Renal cortex interstitium (tissue), 15 donors: ENCODE measurements at places on chromosomes 5 and 9. TPM values are rescaled to one million over a fixed set of nuclear protein-coding genes. Genes with fewer than 3 reads are reported as not detected.

PCDHB3 gene
- polyA plus RNA-seq, result 3.5 TPM

DNA sequence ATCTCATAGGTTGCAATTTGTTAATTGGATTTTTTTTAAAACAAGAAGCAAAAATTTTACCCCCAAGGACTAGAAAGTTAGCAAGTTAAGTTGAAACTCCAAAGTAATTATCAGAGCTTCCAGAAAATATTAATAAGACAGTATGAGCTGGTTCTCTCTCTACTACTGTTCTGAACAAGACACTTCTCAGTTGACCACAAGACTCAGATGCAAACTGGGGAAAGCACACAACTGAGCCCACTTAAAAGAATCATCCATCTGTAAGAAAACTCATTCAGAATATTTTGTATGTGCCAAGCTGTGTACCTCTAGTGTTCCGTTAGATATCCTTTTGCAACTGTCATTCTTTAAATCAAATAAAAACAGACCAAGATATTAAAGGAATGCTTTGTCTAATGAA is 60.0 kb downstream of the MAP1B start:
- no peak for DNase-seq

DNA sequence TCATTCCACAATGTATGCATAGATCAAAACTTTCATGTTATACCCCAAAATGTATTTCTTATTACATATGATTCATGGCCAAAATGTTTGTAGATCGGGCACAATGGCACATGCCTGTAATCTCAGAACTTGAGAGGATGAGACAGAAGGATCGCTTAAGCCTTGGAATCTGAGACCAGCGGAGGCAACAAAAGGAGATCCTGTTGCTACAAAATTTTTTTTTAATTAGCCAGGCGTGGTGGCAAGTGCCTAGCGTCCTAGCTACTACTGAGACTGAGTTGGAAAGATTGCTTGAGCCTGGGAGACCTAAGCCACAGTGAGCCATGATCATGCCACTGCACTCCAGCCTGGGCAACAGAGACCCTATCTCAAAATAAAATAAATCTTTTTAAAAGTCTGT is 89.9 kb downstream of the MAPKAP1 start:
- DNase-seq, result no peak

DNA sequence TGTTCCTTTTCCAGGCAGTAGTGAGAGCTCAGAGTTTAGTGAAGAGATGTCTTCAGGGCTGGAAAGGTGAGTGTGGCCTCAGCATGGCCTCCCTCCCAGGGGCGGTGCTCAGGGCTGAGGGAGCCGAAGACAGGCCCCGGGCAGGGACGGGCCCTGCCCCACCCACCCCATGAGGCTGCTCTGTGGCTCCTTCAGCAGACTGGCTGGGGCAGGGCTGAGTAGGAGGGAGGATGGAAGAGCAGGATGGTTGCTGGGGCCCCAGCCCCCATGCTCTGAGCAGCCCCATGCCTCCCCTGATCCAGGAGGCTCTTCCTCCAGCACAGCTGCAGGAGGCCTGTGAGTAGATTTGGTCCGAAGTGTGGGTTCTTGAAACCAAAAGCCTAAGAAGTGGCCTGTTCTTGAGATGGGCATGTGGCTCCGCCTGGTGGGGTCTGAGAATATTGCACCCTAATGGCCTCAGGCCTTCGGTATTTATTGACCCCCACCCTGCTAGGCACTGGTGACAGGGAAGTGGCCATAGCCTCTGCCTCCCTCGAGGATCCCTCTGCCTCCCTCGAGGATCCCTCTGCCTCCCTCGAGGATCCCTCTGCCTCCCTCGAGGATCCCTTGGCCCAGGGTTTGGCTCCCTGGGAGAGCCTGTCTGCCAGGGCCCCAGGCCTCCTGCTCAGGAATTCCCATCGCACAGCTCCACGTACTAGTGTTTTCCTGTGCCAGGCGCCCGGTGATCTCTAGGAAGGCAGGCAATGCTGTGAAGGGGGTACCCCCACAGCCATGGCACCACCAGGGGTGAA is 65.4 kb upstream of the GARNL3 start:
- peak; percentile 76 for DNase-seq

PLAC8L1 gene
- polyA plus RNA-seq, result 1.1 TPM

- no peak for DNase-seq
Measured at GRCh38 chr5:62419609-62420008, 7.0 kb downstream of the IPO11 start.

WNT8A gene
- 0.26 TPM for polyA plus RNA-seq

DNA sequence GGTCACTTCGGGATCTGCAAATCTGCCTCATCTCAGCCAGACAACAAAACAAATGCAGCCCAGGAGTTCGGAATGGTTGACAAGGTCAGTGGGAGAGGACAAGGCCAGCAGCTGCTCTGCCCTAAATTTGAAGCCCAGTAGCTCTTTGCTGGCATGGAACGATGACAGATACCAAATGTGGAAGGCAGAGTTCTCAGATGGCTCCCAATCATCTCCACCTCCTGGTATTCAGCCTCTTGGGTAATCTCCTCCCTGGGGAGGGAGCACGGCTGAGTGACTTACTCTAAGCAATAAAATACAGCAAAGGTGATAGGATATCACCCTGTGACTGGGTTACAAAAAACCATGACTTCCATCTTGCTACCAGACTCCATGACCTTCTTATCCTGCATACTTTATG is 172.8 kb downstream of the ENTREP1 start:
- no peak for DNase-seq

DNA sequence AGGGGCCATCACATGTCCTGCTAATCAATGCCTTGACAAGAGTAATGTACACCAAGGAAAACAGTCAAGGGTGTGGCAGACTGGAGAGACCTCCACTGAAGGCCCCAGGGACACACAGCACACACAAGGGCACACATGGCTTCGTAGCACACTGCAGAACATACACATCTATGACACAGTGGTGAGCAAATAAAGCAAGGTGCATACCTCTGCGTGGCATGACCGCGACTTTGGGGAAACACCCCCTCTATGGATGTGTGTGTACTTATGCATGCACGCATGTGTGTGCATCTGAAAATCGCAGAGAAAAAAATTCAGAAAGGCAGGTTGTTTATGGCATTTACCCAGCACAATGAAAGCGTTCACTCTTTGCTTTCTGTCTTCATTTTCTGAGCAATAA is 20.5 kb downstream of the SEMA4D start:
- no peak for DNase-seq

- DNase-seq, result no peak
Measured at GRCh38 chr9:131714161-131714646, 25.7 kb downstream of the RAPGEF1 start.

GRCh38 chr9:79735023-79735779 is 163.4 kb downstream of the TLE4 start:
- DNase-seq, result peak; percentile 13

- DNase-seq, result no peak
Measured at GRCh38 chr5:91049800-91050199, 333.3 kb downstream of the ARRDC3 start.

- no peak for DNase-seq
Measured at GRCh38 chr5:171785517-171785916, at the start of gene SMIM23. SMIM23 (plus strand) TSS chr5:171785817; CDS start chr5:171785872, 55 bp downstream.

DNA sequence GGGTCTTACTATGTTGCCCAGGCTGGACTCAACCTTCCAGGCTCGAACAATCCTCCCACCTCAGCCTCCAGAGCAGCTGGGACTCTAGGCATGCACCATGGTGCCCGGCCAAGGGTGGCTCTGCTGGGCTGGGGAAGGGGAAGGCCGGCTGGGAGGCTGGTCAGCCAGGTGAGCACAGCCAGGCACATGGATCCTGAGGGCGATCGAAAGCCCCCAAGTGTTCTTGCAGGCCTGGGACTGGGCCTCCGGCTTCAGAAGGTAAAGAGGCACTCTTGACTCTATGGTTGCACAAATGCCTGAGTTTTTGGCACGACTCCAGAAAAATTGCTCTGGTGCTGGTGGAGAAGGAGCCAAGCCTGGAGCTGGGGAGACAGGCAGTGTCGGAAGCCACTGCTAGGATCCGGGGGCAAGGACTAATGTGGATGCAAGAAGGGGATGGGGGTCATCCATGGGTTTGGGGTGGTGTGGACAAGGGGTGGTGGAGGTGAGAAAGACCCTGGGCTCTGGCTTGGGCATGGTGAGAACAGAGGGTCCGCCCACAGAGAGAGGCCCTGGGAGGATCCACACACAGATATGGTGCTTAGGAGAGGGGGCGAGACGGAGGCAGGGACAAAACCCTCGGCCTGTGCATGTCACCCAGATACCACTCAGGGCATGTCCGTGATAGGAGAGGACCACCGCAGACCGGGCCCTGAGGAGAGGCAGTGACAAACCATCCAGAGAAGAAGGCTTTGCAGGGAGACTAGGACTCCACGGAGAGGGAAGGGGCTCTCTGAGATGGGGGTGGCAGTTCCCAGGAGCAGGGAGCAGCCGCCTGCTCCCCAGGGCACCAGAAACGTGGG is 51.1 kb upstream of the COL5A1 start:
- no peak for DNase-seq

- DNase-seq, result no peak
Measured at GRCh38 chr5:68529581-68529980, 314.0 kb downstream of the PIK3R1 start.

CDK7 gene
- 48.7 TPM for polyA plus RNA-seq

DPYSL3 gene
- polyA plus RNA-seq, result 33.1 TPM

DNA sequence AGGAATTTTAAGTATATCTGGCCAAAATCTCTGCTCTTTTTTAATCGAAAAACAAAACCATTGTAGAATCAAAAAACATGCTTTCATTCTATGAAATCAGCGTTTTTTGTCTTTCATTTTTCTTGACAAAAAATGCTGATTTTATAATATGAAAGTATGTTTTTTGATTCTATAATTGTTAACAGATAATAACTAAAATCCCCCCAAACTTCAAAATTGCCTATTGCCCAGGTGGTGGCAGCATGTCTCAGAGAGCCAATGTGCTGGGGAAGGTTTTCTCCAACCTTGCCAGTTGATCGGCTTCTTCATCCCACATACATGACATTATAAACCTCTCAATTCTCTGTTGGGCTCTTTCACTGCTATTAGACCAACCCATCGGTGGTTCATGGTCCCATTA is 5.1 kb upstream of the SMIM15 start:
- DNase-seq, result no peak

ADRA1B gene
- 2.9 TPM for polyA plus RNA-seq

- no peak for DNase-seq
Measured at GRCh38 chr9:2933165-2934095, 89.5 kb upstream of the PUM3 start.

DNA sequence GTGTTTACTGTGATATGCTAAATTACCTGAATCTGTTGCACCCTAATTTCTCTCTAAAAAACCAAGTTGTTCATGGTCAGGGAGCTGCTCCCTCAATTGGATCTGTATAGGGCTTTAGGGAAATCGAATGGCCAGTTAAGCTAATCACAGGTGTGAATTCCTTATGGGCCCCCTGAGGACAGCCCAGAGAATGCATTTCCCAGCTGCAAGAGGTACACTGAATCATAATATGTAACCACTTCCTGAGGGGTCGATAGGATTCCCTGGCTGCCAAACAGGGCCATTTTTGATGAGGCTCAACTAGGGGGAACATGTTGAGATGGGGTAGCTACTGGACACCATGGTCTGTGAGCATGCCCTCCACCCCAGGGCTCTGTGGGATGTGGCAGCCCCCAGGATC is 478.6 kb downstream of the CCDC171 start:
- DNase-seq, result no peak

OLFML2A gene
- 25.7 TPM for polyA plus RNA-seq

PCDHGB2 gene
- polyA plus RNA-seq, result 3.5 TPM

GRCh38 chr5:110790673-110791072 is 51.9 kb downstream of the SLC25A46 start:
- no peak for DNase-seq

ICE1 gene
- polyA plus RNA-seq, result 38.4 TPM

DNA sequence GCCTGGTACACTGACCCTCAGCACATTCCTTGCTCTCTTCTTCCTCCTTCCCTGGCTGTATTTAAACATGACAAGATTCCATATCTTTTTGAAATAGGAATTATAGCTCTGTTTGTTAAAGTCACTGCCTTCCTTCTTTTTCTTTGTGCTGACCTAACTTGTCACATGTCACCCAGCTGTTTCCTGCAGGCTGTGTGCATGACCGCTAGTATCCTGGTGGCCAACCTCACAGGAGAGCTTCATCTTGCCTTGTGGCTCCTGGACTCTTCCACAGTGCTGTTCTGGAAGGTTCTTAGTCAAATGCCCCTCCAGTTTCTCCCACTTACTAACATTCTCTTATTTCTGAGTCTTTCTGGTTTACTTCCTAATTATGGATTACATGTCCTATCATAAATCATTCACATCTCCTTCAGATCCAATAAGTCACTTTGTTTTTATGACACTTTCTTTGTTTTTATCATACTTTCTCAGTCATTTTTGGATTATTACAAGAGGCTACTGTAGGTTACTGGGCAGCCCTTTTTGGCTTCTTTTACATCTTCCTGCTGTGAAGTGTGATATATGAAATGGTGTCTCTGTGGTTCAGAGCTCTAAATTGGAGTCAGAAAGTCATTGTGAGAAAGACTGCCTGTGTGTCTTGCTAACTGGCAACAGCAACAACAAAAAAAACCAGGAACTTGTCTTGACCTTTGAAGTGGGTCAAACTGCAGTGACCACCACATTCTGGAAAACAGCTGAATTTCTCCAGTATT is 463.6 kb upstream of the DAP start:
- DNase-seq, result no peak

FOXD4L6 gene
- polyA plus RNA-seq, result not detected

CCDC171 gene
- polyA plus RNA-seq, result 5.1 TPM

DNA sequence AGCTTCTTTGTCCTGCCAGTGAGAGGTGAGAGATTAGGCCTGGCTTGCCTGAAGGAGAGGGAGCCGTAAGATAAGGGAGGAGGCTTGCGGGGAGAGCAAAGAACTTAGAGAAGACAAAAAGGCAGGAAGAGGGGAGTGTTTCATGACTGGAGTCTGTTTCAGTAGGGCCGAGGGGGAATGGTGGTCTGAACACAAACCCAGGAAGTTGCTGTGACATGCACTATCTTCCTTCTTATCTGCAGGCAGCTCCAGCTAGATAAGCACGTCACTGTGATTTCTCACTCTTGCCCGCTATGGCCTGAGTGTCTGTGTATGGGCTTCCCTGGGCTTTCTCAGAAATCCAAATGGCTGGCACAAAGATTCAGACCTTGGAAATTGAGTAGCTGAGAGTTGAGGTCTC is 307.5 kb upstream of the CLINT1 start:
- DNase-seq, result no peak

GRCh38 chr5:169609716-169610115 is 26.1 kb downstream of the SPDL1 start:
- no peak for DNase-seq

THBS4 gene
- 14.2 TPM for polyA plus RNA-seq

- no peak for DNase-seq
Measured at GRCh38 chr5:107381189-107381856, 289.4 kb downstream of the EFNA5 start.

ANKRD31 gene
- 0.70 TPM for polyA plus RNA-seq

- DNase-seq, result no peak
Measured at GRCh38 chr9:104934691-104935500, 6.9 kb upstream of the ABCA1 start.

GRCh38 chr9:126395439-126396212 is 69.0 kb downstream of the MVB12B start:
- DNase-seq, result no peak

GRCh38 chr5:62268234-62268633 is 37.8 kb upstream of the KIF2A start:
- no peak for DNase-seq
